ENCODE measurements at places on chromosomes 11 and 22.

DNA sequence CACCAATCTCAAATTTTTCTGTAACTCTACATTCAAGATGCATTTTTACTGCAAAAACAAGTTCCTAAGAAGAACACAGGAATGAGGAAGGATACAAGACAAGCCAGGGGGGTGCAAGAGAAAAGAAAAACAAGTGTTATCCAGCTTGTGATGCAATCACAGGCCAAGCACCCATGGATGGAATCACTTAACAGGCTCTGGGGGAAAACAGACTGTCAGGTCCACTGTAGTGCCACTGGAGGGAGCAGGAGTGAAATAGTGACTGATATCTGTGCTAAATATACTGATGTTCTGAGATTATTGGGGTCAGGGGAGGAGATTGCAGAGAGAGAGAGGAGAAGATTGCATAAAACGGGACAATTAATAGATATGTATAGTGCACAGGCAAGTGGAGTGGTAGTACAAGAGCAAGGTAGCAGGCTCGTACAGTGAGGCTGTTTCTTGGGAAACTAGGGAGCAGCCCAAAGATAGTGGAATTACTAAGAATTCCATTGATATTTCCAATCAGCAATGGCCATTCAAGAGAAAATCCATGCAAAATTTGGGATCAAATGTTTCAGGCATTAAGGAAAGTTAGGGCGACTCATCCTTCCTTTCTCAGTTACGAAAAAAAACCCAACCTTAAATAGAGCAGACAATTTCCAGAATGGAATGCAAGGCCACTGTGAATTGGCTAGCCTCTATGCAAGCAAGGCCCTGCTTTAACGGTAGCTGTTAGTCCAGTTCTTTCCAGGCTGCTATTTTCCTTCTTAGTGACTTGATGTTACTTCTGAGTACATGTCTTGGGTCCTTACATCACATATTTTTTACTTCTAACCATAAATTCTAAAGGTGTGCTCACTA, 52.2 kb upstream of the CEP126 start:
- DNase-seq: no peak

GRCh38 chr11:75474878-75475766, 42.1 kb upstream of the KLHL35 start:
- peak; percentile 54 for DNase-seq

DNA sequence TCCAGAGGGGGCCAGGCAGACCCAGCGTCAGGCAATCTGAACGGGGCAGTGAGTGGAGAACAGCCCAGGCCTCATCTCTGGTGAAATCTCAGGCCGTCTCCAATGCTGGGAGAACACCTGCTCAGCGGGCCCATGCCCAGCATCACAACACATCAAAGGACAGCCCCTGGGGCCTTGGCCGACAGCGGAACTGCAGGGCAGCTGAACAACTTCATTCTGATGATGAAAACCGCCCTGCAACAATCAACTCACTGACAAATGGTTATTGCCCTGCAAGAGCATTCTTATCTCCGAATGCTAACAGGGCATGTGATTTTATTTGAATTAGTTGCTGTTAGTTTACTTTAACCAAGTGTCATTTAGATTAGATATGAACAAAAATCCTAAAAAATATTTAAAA, 14.6 kb downstream of the CELSR1 start:
- no peak for DNase-seq

DNA sequence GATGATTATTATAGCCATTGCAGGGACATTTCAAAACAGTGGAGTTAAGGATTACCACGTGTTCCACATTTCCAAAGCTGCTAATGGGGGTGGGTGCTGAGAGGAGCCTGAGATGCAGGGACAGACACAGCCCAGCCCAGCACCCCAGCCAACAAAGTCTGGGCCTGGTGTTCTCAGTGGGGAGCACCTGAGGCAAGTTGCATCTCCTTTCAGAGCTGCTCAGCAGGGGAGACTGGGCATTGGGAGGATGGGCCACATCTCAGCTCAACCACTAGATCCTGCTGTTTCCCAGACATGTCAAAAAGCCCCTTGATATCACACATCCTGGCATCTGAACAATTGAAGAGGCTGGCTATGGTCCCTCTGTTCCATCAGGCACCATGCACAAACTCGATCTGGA, 458.0 kb upstream of the KIRREL3 start:
- DNase-seq: no peak

DNA sequence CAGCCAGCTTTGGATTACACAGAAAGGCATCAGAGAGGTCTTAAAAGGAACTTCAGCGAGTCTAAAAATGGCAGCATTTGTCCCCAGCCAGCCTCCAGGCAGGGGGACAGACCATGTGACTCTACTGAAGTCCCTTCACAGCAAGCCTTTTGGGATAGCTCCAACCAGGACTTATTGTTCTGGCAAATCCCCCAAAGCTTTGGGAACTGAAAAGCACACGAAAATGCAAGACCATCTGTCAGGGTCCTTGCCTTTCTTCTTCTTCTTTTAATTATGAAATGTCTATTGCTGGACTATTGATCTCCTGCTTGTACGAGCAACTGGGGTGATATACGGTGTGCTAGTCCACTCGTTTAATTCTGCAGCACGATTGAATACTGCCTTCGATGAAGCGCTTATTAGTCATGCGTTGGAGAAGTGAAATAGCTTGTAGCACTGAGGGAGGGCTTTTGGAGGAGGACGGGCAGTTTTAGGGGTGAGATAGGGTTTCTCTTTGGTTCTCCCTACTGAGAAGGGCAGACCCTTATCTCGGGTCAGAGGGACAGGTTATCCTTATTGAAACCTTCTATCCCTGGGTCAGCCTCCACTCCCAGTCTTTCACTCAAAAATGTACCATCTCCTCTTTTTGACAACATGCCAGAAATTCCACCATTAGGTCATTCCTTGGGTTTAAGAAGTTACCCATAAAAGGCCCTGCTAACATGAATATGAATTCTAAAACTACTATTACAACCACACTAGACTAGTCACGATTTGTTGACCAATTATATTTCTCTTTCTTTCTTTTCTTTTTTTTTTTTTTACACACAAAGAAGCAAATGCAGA, 416.4 kb downstream of the MIAT start:
- DNase-seq: no peak

GRCh38 chr11:126575849-126576248, 220.4 kb downstream of the ST3GAL4 start:
- DNase-seq: no peak

DNA sequence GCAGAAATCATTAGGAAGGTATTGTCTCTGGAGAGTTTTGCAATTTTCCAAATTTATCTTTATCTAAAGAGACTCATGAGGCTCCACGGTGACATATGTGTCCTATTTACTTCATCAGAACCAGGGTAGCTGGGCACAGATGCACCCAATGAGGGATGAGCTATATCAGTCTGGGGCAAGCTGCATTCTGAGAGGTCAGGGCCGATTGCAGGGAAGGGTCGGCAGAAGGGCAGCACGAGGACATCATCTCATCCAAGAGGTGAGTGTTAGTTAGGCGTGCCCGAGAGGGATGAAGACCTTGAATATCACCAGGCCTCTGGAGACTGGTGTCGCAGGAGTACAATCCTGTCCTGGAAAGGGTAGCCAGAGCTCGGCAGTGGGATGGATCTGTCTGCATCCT, 41.0 kb upstream of the SPON1 start:
- no peak for DNase-seq

GRCh38 chr11:31001427-31001826, 368.1 kb downstream of the DCDC1 start:
- no peak for DNase-seq

DNA sequence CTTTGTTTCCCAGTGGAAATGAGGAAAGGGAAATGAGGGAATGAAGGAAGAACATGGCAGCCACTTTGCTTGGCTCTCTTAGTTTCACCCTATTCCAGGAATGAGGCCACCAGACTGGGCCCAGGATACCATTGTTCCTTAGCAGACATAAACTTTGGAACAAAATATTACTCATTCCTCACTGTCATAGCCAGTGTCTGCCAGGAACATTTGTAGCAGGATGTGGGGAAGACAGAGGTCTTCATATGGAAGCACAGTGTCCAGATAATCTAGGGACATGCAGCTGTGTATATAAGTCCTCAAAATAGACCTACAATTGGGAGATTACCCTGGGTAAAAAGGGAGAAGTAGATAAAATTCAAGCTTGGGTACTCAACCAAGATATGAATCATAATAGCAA, 15.2 kb upstream of the FUT4 start:
- DNase-seq: no peak

- DNase-seq: no peak
Observed at GRCh38 chr22:42080287-42080686, 787 bp downstream of the SMDT1 start.

GRCh38 chr11:118136341-118136740, 16.3 kb downstream of the SCN4B start:
- DNase-seq: no peak

DNA sequence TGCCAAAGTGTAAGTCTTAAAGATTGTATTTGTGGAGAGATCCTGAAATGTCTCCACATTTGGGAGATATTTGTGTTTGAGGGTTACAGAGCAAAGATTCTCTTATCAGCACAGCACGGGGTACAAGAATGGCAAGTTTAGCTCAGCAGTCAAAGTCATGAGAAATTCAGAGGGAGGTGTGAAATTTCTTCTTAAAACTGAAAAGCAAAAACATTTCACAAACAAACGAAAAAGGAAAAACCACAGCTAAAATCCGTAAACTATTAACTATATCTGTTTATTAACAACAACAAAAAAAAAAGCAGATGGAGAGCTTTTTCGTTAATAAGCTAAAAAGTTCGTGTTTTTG, 40.9 kb upstream of the ETS1 start:
- DNase-seq: no peak

DNA sequence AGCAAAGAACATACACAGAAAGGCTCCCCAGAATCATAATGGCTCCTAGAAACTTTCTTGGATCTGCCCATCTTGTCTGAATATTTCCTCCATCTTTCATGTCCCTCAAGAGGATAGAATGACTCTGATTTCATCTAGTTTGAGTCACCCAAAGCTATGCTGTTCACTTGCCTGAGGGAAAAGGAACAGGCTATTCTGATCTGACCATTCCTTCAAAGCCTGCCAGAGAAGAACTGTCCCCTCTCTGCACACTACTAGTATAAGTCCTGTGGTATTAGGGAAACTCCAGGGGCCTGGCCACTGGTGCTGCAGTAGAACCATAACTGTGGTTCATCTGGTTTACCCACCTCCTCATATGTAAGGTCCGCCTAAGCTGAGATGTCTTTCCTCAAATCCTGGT, 2.4 kb upstream of the PATE1 start:
- no peak for DNase-seq

DNA sequence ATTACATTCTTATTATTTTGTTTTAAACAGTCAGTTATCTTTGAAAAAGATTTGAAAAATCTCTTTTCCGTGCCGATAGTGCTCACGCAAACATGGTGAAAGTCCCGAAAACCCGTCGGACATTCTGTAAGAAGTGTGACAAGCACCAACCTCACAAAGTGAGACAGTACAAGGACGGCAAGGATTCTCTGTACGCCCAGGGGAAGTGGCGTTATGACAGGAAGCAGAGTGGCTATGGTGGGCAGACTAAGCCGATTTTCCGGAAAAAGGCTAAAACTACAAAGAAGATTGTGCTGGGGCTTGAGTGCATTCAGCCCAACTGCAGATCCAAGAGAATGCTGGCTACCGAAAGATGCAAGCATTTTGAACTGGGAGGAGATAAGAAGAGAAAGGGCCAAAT, 28.7 kb upstream of the CTSD start:
- no peak for DNase-seq

DNA sequence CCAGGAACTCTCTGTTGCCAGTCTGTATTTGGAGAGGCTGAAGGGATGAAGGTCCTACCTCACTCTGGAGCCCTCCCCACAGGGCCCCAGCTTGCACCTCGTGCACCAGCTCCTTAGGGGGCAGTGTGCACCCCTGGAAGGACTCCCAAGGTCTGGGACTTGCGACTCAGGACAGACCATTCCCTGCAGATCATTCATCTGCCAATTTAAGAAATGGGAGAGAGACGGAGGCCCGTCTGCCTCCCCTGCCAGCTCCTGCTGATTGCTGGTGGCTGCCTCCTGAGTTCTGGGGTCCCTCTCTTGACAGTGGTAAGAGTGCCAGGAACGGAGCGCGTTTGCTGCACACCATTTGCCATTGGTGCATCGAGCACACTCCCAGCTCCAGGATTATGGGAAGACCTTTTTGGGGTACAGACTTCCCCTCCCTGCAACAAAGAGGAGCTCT, 27.4 kb upstream of the MALAT1 start:
- DNase-seq: no peak

- DNase-seq: no peak
Observed at GRCh38 chr22:40595497-40596234, 40.9 kb downstream of the MRTFA start.
